ENCODE measurements at places on chromosomes 11 and 22.

DNA sequence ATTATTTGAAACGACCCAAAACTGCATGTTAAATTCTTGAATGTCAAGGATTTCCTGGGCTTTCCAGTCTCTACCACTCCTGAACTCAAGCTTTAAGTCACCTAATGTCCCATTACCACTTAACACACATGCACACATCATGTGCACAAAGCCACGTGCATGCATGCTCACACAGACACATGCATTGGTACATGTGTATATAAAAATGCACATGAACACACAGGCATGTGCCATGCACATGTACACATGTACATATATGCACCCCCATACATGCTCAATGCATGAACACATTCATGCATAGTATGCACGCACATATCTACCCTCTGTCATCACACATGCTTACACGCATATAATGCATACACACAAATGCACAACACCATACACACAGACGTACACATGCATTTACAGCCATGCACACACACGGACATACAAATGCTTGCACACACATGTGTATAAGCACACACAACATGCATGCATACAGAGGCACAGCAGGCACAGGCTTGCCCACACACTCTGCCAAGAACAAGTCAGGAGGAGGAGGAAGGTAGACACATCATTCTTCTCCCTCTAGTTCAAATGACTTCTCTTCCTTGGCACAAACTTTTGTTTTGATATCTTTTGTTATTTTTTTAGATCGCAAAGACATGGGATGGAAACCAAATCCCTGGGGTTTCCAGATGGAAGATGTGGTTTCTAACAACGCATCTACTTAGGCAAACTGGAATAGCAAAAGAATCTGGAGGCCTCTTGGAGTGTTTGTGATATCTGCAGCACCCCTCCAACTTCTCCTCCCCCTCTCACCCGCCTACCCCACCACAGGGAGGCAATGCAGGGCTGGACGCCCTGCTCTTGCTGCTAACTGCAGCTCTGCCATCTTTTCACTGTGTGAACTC is 24.6 kb downstream of the RASD2 start:
- no peak for DNase-seq

DNA sequence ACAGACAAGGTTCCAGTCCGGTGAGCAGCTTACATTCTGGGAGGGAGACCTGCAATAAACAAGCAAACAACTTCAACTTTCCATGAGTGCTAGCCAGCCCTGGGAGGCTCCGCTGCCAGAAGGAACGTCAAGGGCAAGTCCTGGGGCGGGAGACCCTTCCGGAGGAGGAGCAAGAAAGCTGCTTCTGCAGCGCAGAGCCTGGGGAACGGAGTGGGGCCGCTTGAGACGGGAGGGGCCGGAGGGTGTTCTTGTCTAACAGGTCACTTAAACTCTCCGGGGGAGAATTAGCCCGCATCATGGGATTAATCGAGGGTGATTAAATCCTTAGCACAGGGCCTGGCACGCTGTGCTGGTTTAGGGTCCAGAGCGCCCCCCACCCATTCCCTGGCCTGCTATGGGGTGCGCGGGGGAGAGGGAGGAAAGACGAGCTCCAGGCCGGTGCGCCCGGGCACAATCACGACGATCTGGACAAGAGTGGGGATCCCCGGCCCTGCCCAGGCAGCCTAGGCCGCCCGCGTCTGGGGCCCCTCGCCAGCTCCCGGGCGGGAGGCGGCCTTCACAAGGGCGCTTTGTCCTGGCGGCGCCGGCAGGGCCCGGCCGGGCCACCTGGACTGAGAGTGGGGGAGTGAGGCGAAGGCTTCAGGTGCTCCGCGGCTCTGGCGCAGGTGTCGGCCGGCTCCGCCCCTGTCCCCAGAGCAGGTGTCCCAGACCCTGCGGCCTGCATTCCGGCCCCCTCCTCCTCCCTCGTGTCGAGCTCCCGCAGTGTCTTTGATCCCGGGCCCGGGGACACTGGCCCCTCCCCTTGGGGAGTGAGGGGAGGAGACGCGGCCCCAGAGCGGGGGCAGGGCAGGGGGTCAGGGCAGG is 663 bp upstream of the LARGE2 start:
- peak; percentile 54 for DNase-seq

GRCh38 chr11:17494019-17494418 is 17.4 kb upstream of the ABCC8 start:
- no peak for DNase-seq

GRCh38 chr11:75196426-75196825 is 44.1 kb upstream of the TPBGL start:
- DNase-seq, result no peak

- DNase-seq, result no peak
Measured at GRCh38 chr11:36148701-36149100, 140.5 kb downstream of the COMMD9 start.

DNA sequence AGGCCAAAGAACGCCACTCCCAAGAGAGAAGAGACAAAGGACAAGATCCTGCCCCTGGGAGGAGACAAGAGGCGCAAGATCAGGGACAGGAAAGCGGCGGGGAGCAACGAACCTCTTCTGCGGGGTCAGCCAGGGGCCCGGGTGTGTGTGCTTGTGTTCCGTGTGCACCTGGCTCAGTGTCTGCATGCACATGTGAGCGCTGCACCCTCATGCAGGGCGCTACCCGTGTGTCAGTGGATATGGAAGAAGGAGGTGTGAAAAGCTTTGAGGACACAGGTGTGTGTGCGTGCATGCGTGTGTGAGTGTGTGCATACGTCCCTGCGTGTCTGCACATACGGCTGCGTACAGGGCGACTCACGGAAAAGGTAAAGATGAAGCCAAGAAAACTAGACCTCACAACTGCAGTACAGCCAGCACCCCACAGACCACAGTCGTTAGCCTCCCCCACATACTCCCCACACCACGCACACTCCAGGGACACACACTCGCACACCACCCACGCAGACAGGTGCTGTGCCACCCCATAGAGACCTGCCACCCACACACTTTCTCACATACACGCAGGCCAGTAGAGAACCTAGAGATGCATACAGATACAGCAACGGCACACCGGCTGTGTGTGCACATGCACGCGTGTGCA is 11.0 kb upstream of the IGSF9B start:
- no peak for DNase-seq

DNA sequence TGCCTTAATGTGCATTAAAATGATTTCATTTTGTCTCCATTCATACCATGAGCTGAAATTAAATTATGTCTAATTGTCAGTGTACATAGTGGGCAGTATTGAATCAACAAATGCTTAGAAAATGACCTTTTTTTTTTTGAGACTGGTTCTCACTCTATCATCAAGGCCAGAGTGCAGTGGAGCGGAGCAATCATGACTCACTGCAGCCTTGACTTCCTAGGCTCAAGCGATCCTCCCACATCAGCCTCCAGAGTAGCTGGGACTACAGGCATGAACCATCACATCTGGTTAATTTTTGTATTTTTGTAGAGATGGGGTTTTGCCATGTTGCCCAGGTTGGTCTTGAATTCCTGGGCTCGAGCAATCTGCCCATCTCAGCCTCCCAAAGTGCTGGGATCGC is 117.0 kb upstream of the BLID start:
- DNase-seq, result no peak

DNA sequence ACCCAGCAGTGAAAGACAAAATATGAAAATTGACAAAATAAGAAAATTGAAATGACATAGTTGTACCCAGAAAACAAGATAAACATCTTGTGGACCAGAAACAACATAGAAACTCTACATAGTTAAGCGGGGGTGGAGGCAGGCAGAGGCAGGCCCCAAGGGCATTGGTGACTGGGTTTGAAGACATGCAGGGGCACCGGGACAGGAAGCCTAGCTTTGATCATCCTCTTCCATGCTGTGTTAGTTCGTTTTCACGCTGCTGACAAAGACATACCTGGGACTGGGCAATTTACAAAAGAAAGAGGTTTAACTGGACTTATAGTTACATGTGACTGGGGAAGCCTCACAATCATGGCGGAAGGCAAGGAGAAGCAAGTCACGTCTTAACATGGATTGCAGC is 33.5 kb upstream of the CRTAM start:
- no peak for DNase-seq

DNA sequence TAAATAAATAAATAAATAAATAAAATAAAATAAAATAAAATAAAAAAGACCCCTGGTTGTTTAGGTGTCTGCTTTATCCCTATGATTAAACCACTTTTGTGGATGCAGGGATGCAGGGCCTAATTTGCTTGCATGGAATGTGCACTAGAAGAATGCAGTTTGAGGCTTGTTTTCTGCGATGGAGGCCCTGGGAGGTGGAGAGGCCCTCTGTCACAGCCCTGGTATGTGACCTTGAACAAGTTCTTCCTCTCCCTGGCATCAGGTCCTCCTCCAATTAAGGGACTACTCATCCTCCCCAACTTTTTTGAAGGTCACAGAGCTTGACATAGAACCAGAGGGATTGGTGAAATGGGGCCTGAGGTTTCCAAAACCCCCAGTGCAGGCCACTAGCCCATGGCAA is 22.7 kb downstream of the KCNJ4 start:
- DNase-seq, result no peak

DNA sequence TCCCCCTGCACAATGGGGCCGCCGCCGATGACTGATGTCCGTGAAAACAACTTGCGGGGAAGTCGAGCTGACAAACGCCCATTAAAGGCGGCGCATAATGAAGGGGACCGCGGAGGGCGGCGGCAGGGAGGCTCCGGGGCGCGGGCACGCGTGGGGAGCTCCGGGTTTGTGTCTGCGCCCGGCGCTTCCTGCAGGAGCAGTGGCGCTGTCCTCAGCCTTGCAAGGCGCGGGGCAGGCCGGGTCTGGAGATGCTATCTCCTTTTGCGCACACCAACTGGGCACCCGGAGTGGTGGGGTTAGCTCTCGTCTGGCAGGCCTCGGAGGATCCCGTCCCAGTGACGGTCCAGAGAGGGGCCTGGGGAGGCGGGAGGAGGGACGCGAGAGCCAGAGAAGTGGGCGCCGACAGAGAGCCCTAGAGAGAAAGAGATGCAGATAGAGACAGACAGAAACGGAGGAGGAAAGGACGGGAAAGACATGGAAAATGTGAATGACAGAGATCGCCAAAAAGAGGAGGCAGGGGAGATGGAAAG is 390 bp upstream of the FGF3 start:
- DNase-seq, result no peak

DNA sequence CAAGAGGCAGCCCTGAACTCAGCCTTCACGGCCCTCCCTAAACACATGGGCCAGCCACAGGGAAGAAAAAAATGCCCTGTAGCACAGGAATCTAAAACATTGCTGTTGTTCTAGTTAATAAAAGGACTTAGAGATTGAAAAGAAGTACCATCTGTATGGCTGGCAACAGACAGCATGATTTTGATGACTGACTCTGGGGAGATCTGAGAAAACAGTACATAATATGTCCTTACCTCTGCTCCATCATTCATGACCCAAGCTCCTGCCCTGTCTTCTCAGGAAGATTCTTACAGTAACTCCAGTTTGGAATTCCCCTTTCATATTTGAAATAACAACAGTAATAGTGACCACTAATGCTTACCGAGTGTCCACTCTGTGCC is 244.2 kb downstream of the ETS1 start:
- no peak for DNase-seq

DNA sequence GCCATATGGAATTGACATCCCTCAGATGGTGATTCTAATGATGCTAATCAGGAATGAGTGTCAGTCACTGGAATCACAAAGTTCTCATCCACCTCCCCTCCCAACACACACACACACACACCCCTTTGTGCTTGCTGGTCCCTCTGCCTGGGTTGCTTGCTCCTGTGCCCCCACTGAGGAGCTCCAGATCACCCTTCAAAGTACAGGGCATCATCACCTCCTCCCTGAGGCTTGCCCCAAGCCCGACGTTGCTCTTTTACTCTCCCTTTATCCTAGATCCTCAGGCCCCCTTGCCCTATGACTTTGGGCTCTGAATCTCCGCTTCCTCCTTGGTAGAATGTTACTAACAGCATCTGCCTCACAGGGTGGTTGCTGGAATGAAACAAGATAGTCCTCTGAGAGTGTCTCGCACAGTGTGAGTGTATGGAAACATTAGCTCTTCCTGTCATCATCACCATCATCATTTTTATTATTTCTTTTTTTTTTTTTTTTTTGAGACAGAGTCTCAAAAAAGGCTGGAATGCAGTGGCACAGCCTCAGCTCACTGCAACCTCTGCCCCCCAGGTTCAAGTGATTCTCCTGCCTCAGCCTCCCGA is 3.4 kb downstream of the TOM1 start:
- no peak for DNase-seq

- DNase-seq, result no peak
Measured at GRCh38 chr11:65952052-65952521, 6.8 kb downstream of the TSGA10IP start.

- DNase-seq, result no peak
Measured at GRCh38 chr22:25364281-25364680, 144.8 kb downstream of the CRYBB2 start.

- no peak for DNase-seq
Measured at GRCh38 chr22:42964994-42965699, 49.8 kb downstream of the PACSIN2 start.

GRCh38 chr11:73201249-73201648 is 16.8 kb upstream of the P2RY2 start:
- DNase-seq, result no peak

GRCh38 chr11:9780929-9781328 is 117.1 kb downstream of the SWAP70 start:
- DNase-seq, result no peak

DNA sequence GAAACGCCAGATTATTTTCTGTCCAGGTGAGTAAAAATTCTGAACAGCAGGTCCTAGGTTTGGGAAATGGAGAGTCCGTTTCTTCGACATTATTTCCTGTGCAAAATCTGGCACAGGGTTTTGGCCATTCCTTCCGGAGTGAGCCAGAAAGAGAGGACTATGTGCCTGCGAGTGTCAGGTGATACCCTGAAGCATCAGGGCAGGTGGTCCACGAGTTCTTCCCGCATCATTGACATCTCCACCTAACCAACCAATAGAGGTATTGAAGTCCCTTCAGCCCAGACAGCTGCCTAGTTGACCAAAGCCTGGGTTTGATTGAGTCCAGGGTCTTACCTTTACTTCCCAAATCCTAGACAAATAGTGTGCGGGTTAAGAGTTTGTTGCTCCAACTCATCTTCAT is 808 bp downstream of the SNAP29 start:
- DNase-seq, result no peak

- peak; percentile 55 for DNase-seq
Measured at GRCh38 chr11:104122011-104122635, 41.8 kb downstream of the PDGFD start.

- DNase-seq, result no peak
Measured at GRCh38 chr11:65814986-65815565, 18.7 kb upstream of the SNX32 start.

DNA sequence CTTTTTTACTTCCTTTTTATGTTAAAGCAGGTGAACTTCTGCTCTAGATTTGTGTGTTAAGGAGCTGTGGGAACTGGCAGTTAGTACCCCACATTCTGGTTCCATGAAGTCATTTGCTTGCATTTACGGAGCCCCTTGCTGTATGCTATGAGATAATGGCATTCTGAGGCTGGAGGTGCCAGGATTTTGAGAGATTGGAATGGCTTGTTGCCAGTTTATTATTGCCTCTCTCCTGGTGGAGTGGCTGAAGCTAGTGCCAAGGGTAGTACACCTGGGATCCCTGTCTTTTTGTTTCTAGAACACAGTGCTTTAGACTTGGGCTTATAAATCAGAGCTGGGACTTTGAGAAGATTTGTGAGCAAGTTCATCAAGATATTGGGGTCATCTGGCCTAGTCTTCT is 73.8 kb downstream of the STIM1 start:
- DNase-seq, result no peak

- DNase-seq, result no peak
Measured at GRCh38 chr22:29830585-29830984, 7.5 kb downstream of the ASCC2 start.

All from NCI-H2081 treated with DMSO at 0.1 percent for 48 hours (cell line).